Ovary (tissue), 10 donors: ENCODE measurements at places on chromosomes 3 and 15. TPM values are rescaled to one million over a fixed set of nuclear protein-coding genes. Genes with fewer than 3 reads are reported as not detected.

ALDH1A2 gene
- 88.1 TPM for total RNA-seq

CASR gene
- total RNA-seq: 0.22 TPM

IDH2 gene
- 34.4 TPM for total RNA-seq

- no peak overlapping the region for H3K4me3 ChIP-seq
- no peak overlapping the region for H3K27ac ChIP-seq
- no peaks in the 10 kb centered on the region for H3K36me3 ChIP-seq
- H3K4me1 ChIP-seq: no peaks in the 10 kb centered on the region
- no peaks in the 10 kb centered on the region for H3K27me3 ChIP-seq
- no peak for DNase-seq
Observed at GRCh38 chr3:161295325-161295724, 74.2 kb downstream of the NMD3 start.

GRCh38 chr3:122055215-122055614, at the start of gene CD86:
Gene CD86 (plus strand): TSS chr3:122055362. CDS start chr3:122055490, 128 bp downstream.
- H3K36me3 ChIP-seq: no peaks in the 10 kb centered on the region
- H3K27ac ChIP-seq: no peak within 1 kb of the TSS
